ENCODE measurements at places on chromosomes 5 and 9.

- no peak for DNase-seq
Measured at GRCh38 chr5:116613445-116613844, 38.8 kb upstream of the SEMA6A start.

- DNase-seq, result no peak
Measured at GRCh38 chr5:112978836-112979235, 2.2 kb downstream of the DCP2 start.

GRCh38 chr5:83513491-83513890 is 41.9 kb downstream of the VCAN start:
- no peak for DNase-seq

DNA sequence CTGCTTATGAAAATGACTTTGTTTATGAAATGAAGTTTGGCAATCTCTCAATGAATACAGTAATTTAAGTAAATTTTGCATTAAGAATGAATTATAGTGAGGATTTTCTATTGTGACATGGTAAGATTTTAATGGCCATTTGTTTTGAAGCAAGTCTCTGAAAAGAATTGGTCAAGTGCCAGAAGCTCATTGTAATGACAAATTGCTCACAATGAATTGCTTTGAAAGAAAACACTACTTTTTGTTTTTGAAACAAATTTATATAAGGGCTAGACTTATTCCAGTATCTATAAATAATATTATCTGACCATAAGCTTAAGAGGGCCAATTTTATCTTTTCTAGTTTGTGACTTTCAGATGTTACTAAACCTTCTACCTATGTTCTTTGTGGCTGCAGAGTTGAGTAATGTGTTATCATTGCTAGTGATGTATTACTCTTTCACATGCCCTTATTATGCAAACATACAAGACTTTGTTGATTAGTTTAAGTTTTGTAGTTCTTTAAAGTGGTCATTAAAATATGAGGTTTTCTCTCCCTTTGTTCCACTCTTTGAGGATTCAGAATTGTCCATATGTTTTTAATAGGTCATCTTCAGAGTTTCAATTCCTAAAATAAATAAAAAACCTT is 93.0 kb upstream of the ZNF608 start:
- DNase-seq, result no peak

DNA sequence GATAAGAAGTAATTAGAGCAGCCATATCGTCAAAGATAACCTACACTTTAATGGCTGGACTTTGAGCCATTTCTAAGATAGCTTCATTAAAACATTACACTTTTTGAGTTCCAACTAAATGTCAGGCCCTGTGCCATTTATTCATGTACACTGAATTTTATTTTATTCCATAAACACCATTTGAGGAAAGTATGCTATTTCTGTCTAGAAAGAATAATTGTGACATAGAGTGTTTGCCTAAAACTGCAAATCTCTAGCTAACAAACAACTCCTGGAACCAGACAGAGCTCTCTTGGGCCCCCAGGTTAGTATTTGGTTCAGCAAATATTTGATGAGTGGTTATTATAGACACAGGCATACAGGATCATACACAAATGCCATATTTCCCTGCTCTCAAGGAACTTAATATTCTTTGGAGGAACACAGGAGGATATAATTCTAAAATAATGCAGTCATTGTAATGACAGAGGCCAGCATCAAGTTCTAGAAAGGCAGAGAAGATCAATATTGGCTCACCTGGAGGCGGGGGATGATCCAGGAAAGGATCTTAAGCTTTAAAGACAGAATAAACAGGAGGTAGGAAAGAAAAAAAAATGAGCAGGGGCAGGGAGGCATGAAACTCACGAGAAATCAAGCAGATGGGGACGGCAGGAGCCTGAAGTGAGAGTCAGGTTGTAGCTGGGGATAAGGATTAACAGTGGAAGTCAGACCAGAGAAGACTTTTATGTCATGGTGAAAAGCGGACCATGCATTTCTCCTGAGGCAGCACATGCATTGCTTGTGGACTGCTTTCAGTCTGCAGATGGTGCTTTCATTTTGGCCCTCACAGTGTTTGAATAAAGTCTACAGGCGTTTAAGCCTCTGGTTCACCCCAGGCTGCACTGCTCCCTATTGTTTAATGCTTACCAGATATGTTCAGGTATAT is 127.7 kb downstream of the GCNT1 start:
- DNase-seq, result peak; percentile 83

DNA sequence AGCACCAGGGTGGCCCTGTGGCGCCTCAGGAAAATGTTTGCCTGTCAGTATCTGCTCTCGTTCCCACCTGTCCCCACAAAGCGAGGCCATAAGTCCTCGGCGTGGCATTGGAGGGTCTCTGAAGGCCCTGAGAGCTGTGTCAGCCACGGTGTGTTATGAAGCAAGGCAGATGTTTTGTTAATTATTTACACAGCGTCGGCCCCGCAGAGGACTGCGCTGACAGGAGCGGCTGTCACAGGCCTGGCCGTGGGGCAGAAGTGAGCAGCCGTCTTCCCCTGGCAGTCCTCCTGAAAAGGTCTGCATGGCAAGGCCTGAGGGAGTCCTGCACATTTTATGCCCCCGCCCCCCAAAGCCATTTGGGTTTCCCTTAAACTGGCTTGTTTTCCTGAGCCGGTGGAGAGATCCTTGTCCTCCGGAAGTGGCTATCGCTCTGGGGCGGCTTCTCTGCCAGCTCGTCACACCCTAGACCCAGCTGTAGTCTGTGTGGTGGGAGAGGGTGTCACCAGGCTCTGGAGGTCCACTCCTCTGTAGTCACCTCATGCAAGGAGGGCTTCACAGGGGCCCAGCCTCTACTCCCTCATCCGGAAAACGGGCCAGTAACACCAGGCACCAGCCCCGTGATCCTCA is 6.2 kb downstream of the NEK6 start:
- peak; percentile 41 for DNase-seq

GRCh38 chr9:91089405-91090129 is 272.2 kb downstream of the AUH start:
- DNase-seq, result peak; percentile 42

DNA sequence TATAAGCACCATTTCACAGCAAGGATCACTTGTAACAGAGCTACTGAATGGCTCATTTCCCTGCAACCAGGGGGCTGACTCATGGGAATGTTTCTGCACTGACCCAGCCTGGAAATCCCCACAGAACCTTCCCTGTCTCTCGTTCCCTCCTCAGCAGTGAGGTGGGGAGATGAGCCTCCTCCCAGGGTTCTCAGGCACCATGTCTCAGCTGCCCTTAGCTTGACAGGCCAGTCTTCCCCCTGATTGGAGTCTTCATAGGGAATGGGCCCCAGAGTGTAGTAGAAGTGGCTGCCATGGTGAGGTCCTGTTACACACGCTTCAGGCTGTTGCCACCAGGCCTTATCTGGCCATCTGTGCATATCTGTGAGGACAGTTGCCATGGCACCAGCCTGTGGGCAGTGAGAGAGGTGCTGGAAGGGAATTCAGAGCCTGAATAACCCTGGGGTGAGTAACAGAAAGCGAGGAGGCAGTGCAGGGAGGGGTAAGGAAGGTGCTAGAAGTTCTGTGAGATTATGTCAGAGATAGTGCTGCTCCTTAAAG is 324.4 kb downstream of the ENC1 start:
- DNase-seq, result peak; percentile 14

- no peak for DNase-seq
Measured at GRCh38 chr9:26437056-26437711, 455.4 kb downstream of the CAAP1 start.

DNA sequence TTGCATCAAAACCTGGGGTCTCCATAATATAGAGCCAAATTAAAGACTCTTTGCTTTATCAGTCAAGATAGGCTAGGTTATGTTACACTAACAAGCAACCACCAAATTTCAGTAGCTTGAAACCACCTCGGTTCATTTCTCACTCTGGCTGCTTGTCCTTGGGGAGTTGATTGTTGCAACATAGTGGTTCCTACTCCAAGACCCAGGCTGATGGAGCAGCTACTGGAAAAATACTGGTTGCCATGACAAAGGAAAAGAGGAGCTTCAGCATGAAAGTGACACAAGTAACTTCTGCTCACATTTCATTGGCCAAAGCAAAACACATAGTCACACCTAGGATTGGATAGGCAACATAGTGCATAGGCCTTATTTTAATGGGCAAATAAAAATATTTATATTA is 18.5 kb upstream of the RCL1 start:
- no peak for DNase-seq

DNA sequence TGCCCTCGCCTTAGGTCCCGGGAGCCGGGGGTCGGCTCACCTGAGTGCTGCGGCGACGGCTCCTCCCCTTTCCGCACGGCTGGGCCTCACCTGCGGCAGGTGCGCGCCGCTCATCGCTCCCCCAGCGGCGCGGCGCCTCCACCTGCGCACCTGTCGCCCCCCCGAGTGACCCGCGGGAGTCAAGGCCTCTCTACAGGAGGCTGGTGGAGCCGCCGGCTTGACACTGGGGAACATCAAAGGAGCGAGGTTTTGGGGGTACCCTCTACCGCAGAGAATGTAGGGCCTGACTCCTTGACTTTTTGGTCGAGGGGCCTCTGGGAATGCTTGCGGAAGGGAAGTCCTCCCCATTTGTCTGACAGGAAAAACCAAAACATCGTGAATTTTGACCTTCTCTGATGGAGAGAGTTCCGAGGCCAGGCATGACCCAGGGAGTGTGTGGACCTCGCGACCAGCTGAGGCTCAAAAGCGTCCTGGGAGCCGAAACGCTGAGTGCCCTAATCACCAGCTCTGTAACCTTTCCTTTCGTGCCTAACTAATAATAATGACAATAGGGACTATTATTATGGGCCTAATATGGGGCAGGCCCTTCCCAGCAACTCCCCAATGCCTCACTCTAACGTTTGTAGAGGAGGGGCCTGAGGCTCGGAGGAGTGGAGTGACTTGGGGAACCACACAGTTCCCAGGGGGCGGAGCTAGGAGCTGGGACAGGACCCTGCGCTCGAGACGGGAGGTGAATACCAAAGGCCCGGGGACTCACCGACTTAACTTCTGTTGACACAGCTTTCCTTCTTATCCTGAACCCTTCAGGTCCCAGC is 714 bp upstream of the IER5L start:
- DNase-seq, result no peak

GRCh38 chr5:96150007-96150406 is 188.4 kb upstream of the ELL2 start:
- DNase-seq, result no peak

GRCh38 chr5:399296-400281 is 43.4 kb upstream of the EXOC3 start:
- DNase-seq, result peak; percentile 92

GRCh38 chr5:59346982-59347381 is 546.5 kb downstream of the PDE4D start:
- DNase-seq, result no peak

DNA sequence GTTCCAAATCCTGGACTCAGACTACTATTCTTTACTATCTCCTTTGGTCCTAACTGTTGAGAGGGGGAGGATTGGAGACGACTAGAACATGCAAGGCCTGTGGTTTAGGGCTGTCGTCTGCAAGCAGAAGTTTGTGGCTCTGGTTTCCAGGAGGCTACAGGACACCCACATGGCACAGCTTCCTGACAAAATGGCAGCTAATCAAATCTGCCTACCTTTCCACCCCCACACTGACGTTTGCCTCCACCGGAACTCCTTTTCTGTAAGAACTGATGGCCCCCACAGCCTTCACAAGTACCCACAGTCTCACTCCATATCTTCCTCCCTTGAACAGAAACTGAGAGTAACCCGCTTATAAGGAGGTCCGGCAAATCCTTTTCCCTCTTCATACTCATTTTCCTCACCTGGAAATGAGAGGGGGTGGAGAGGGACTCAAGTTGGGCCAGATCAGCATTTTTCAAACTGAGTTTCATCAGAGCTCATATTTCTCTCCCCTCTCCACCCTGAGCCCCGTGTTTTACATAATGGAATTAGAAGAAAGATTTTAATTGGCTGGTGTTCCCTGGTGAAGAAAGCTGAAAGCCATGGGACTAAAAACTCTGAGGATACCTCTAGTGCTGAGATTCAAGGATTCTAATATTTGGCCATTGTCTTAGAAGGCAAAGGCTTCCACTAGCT is 5.2 kb downstream of the SLC31A2 start:
- DNase-seq, result no peak

DNA sequence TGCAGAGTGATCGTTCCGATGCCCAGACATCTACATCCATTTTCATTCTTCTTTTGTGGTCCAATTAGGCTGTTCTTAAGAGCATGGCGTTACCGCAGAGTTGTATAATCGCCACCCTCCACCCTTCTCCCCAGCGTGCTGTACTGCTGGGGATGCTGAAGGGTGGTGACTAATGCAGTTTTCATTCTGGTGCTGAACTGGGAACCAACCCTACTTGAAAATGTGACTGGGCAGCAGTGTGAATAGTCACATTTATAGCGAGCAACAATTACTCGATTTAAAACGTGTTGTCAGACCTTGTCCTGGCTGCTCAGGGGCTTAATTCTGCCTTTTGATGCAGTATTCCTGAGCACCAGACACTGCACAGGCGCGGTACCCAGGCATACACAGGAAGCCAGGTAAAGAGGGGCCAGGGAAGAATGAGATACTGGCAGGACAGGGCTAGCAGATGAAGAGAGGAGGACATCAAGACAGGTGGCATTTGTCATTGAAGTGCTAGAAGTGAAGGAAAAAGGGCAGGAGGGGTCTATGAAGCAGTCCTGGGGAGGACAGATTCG is 719 bp upstream of the ISCA1 start:
- DNase-seq, result no peak

GRCh38 chr5:147538236-147538635 is 28.4 kb upstream of the DPYSL3 start:
- DNase-seq, result no peak

DNA sequence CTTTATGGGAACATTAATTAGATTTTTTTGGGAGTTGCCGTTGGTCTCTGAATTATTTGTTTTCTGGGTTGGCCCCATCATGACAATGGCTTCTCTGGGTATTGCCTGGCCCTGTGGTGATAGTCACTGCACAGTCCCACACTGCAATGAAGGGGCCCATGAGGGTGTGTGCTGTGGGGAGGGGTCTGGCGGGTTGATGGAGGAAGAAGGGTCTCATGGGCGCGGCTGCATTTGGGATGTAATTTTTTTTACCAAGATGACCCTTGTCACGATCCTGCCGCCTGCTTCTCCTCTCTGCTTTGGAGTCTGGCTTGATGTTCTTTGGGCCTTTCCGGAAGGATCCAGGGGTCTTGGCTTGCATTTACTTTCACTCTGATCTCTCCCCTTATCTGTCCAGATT is 44.1 kb downstream of the WNK2 start:
- DNase-seq, result no peak
